ENCODE measurements at places on chromosomes 5 and 9.

- no peak for DNase-seq
Observed at GRCh38 chr5:36685631-36686288, 79.4 kb downstream of the SLC1A3 start.

DNA sequence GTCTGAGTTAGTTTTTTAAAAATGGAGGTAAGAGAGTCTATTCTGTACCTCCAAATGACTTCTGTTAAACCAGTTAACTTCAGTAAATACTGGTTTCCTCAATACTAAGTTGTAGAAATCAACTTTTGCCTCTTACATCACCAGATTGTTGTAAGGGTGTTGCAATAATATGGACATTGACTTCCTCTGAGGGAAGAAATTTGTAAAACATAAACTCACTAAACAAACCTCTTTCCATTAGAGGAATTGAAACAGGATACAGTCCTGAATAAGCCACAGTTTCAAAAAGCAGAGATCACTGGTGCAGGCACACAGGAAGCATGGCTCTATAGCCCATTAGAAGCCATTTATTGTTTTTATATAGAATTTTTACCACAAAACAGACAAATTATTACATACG lies 32.7 kb upstream of the SLCO6A1 start:
- no peak for DNase-seq

GRCh38 chr5:165665735-165666400 lies 2160.4 kb downstream of the MAT2B start:
- no peak for DNase-seq

- no peak for DNase-seq
Observed at GRCh38 chr5:98962587-98962986, 33.8 kb upstream of the CHD1 start.

DNA sequence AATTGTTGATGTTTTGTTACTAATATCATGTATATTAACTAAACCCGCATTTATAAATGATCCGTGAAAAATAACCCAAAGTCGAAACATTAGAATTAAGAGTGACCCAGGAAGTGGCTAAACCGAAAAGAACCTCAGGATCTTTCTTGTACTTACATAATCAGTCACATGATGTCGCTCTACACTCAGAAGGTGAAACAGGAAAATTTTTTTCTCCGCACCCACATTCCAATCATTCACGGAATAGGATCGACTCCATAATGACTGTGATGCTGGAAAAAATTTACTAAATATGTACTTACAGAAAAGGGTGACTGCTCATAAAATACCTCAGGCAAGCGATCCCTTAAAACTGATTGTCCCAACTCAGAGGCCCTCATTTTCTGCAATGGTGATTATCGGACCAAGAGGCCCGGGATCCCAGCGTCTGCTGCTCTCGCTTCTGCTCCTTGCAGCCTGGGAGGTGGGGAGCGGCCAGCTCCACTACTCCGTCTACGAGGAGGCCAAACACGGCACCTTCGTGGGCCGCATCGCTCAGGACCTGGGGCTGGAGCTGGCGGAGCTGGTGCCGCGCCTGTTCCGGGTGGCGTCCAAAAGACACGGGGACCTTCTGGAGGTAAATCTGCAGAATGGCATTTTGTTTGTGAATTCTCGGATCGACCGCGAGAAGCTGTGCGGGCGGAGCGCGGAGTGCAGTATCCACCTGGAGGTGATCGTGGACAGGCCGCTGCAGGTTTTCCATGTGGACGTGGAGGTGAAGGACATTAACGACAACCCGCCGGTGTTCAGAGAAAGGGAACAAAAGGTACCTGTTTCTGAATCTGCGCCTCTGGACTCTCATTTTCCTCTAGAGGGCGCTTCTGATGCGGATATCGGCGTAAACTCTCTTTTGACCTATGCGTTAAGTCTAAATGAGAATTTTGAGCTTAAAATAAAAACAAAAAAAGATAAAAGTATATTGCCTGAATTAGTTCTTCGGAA lies at the start of gene PCDHA12:
Gene PCDHA12 (plus strand): TSS at position 224 of the 981 bp plus-strand sequence. CDS start 165 bp downstream, at position 389.
- no peak for DNase-seq

DNA sequence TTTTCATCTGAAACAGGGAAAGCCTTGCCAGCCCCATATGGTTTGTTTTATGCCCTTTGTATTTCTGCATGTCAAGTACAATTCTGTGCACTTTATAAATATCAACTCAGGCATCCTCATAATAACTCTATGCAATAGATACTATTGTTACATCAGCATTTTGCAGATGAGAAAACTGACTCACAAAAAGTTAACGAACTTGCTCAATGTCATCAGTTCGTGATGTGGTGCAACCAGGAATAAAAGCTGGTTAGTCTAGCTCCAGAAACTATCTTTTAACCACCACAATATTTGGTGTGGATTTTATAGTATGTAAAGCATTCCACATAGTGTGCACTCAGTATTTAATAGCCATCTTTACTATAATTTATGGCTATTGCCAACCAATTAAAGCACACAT lies 134.9 kb downstream of the MRPS30 start:
- DNase-seq: no peak

DNA sequence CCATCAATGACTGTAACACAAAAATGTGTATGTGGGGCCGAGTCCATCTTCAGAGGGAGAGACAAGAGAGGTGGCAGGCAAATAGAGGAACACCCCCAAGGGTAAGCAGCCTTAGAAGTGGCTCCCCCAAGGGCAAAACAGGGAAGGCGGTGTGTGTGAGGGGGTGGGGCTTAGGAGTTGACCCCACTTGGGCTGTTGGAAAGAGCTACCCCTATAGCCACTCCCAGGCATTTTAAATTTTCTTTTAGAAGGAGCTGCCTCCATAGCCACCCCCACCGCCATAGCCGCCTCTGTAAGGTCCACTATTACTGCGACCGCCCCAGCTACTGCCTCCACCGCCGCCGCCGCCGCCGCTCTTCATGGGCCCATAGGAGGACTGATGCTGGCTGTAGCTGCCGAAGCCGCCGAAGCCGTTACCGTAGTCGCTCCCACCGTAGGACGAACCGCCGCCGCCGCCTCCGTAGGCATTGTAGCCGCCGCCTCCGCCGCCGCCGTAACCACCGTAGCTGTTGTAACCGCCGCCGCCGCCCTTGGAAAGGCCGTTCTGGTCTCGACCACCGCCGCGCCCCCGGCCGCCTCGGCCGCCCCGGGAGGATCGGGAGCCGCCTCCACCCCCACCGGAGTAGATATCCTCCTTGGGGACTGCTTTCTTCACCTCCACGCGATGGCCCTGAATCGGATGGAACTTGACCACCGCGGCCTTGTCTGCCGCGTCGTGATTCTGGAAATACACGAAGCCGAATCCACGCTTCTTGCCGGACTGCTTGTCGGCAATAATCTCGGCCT lies 1.1 kb downstream of the HNRNPA0 start:
- no peak for DNase-seq

DNA sequence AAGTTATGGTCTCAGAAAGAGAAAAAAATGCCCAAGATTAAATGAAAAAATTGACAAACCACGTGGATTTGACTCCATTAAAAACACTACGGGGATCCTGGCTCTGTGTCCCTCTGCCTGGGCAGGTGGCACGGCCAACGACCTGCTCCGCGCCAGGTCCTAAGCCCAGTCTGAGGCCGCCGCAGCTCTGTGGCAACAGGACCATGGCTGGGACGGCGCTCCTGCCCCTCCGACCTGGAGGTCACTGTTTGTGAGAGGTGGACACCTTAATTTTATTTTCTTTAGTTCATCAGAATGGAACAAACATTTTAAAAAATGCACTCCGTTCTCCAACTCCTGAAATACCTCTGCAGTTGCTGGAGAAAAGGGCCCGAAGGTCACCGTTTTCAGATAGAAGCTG lies 369.4 kb downstream of the CDH9 start:
- no peak for DNase-seq

GRCh38 chr9:91034976-91035824 lies 233.6 kb downstream of the SYK start:
- no peak for DNase-seq

DNA sequence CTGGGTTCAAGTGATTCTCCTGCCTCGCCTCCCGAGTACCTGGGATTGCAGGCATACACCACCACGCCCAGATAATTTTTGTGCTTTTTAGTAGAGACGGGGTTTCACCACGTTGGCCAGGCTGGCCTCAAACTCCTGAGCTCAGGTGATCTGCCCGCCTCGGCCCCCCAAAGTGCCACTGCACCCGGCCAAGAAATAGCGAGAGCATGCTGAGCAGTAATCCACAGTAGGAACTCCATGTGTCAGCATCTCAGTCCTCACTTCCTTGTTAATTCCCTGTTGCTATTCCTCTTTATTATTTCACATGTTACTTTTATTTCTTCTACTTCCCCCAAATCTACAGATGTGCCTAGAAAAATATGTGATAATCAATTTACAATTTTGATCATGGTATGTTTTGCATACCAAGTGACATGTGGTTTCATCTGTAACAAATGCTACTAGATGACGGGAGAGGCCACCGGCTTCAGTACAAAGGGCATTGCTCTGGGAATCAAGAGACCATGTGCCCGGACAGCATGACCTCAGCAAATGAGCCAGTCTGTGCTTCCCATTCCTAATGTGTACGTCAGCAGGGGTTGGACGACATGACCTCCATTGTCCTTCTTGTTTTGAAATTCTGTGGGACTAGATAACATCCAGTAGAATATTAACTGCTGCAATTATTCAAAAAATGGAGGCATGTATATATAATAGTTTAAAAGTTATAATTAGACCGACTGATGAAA lies 61.6 kb downstream of the FNBP1 start:
- peak; percentile 73 for DNase-seq

- no peak for DNase-seq
Observed at GRCh38 chr9:130177898-130178805, 5.9 kb downstream of the NCS1 start.

GRCh38 chr5:4479426-4479825 lies 660.7 kb upstream of the ADAMTS16 start:
- no peak for DNase-seq

DNA sequence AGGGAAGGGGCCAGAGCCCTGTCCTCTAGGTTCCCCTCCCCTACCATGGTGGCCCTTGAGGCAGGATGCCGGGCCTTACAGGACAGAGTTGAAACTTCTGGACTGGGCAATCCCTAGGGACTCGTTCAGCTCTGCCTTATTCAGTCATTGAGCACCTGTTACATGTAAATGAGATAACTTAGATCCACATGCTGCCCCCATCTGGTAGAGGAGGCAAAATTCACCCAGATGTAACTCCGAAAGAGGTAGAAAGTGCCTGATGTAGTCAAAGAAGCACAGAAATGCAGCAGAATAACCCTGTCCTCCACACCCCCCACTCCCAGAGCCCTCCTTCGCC lies 1.5 kb downstream of the GGTA1 start:
- no peak for DNase-seq

- DNase-seq: no peak
Observed at GRCh38 chr9:133008824-133009223, 22.0 kb upstream of the GTF3C5 start.

GRCh38 chr5:127650022-127650421 lies 1.1 kb downstream of the CTXN3 start:
- no peak for DNase-seq

- no peak for DNase-seq
Observed at GRCh38 chr5:33711094-33711679, 180.6 kb downstream of the ADAMTS12 start.

- no peak for DNase-seq
Observed at GRCh38 chr5:90747175-90747574, 188.6 kb downstream of the ADGRV1 start.

DNA sequence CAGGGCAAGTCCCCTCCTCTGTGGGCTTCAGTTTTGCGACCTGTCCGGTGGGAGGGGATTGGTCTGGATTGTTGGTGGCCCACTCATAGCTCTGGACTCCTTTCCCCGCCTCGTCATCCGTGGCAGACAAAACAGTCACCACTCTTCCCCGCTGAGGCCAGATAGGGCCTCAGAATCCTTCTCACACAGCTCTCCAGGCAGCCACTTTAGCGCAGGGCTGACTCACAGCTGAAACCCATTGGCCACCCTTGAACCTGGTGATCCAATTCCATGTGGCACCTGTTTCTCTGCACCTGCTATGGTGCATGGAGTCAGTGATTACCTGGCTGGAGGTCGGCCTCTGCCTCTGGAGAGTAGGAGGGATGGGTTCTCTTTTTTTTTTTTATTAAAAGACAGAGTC lies 15.8 kb upstream of the CACFD1 start:
- no peak for DNase-seq

DNA sequence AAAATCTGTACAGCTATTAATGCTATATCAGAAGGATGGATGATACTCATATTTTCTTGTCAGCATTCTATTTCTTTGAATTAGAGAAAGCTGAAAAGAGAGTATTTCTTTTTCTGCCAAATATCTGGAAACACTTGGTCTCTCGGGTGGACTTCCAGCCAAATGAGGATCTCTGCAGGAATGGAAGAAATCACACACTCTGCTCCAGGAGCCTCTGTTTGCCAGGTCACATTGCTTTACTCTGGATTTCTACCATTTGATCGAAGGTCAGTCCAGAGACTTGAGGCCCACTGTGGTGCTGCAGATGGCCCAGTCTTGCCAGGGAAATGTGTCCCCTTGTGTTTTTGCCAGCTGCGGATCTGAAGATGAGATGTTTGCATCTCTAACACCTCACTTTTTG lies 154.1 kb downstream of the PCSK1 start:
- DNase-seq: no peak

Data from substantia nigra (tissue), 51 donors.